ENCODE measurements at places on chromosomes 2 and 18.

- no peak for DNase-seq
- H3K4me1 ChIP-seq: peaks cover 8% of the 10 kb centered on the region
- no peak overlapping the region for H3K4me3 ChIP-seq
- H3K36me3 ChIP-seq: peaks cover 26% of the 10 kb centered on the region
- H3K27ac ChIP-seq: no peak overlapping the region
Observed at GRCh38 chr2:72813841-72814240, 12.0 kb downstream of the EXOC6B start.

DNA sequence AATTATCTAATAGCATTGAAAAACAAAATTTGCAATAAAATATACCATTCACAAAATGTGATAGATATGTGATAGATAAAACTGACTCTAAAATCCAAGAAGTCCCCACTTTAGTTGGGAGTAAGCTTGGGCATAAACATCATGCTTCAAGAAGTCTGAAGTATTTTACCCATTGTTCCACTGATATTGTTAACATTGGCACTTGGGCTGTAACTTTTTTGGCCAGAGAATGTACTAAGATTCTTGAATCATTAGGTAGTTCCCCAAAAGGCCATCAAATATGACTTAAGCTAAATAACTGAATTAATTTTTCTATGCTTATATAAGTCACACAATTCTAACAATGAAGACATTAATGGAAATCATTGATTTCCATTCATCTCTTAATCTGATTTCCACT, 413.6 kb downstream of the CDH2 start:
- no peak overlapping the region for H3K4me3 ChIP-seq
- no peaks in the 10 kb centered on the region for H3K4me1 ChIP-seq
- DNase-seq: no peak
- H3K27me3 ChIP-seq: no peaks in the 10 kb centered on the region

GRCh38 chr2:180219491-180219890, 212.4 kb upstream of the CWC22 start:
- H3K4me3 ChIP-seq: no peak overlapping the region
- no peak overlapping the region for H3K27ac ChIP-seq
- H3K27me3 ChIP-seq: no peaks in the 10 kb centered on the region
- H3K36me3 ChIP-seq: no peaks in the 10 kb centered on the region

DNA sequence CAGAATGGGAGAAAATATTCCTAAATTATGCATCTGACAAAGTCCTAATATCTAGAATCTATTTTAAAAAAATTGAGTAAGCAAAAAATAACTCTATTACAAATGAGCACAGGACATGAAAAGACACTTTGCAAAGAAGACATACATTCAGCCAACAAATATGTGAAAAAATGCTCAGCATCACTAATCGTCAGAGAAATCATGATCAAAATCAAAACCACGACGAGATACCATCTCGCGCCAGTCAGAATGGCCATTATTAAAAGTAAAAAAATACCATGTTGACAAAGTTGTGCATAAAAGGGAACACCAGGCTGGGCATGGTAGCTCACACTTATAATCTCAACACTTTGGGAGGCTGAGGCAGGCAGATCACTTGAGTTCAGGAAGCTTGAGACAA, 63.5 kb downstream of the EVA1A start:
- no peaks in the 10 kb centered on the region for H3K27me3 ChIP-seq
- peaks cover 10% of the 10 kb centered on the region for H3K4me1 ChIP-seq
- no peak overlapping the region for H3K27ac ChIP-seq
- peaks cover 1% of the 10 kb centered on the region for H3K36me3 ChIP-seq
- H3K4me3 ChIP-seq: no peak overlapping the region

DNA sequence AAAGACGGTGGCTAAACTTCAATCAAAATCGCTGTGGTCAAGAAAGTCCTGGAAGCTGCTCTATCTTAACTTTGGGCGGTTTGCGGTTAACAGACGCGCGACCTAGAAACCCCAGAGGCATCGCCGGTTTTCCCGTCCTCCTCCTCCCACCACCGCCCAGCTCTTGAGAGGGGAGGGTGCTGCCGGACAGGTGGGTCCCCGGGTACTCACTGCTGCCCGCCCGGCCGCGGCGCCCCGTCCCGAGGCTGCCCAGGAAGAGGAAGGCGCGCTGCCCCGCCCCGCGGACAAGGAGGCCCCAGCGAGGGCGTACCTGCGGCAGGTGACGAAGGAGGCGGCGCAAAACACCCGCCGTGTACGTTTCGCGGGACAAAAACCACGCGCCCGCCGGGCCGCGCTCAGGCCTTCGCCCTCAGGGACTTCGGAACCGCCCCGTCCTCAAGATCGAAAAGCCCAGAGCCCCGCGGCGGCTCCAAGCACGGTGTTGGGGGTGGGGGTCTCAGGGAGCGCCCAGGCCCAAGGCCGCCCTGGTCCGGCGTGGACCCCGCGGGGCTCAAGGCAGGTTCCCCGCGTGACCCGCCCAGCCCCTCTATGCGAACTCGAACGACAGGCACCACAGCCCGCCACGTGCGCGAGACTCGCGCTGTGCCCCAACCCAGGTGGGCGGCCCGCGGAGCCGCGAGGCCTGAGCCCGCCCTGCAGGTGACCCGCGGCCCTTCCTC, at the start of gene SH3YL1:
Gene SH3YL1 (minus strand): TSS at position 259 of the 719 bp plus-strand sequence. CDS start 48 bp downstream, at position 211.
- DNase-seq: peak; percentile 58
- peaks cover 41% of the 10 kb centered on the region for H3K4me1 ChIP-seq
- peak within 1 kb of the TSS; percentile 94 for H3K4me3 ChIP-seq
- H3K27me3 ChIP-seq: no peaks in the 10 kb centered on the region

- no peak overlapping the region for H3K27ac ChIP-seq
- no peaks in the 10 kb centered on the region for H3K27me3 ChIP-seq
- H3K4me3 ChIP-seq: no peak overlapping the region
- no peak for DNase-seq
- peaks cover 4% of the 10 kb centered on the region for H3K36me3 ChIP-seq
Observed at GRCh38 chr2:196827356-196827755, 18.2 kb upstream of the C2orf66 start.

GRCh38 chr2:61257446-61257845, 95.5 kb downstream of the C2orf74 start:
- no peak for DNase-seq
- peaks cover 32% of the 10 kb centered on the region for H3K36me3 ChIP-seq
- H3K4me1 ChIP-seq: no peaks in the 10 kb centered on the region
- H3K27me3 ChIP-seq: no peaks in the 10 kb centered on the region
- peak overlapping the region; percentile 85 for H3K27ac ChIP-seq

DNA sequence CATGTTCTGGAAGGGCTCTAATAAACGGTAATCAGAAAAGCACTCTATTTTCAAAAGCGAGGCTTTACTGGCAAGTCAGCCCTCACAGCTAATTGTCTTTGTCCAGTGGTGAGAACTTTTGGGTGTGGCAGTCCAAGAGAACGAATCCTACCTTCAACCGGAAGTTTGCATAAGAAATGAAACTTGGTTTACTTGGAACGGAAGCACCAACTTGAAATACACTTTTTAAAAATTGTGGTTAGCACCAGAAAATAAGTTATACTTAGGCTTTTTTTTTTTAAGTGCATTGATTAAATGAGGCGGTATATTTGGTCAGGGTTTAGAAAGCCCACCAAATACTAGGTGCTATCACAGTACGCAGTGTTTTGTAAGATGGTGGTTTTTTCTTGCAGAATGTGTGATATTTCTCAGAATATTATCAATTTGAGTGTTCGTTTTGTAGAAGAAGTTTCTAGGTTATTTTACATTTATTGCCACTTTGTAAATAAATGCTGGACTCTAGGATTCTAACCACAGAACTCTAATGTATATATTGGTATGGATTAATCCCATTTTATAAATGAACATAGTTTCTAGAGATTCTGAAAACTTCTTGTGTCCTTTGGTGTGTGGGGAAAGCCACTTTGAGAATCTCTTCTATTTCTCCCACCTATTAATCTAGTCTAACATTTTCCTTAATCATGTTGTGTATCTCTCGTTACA, 1.2 kb downstream of the MYL12A start:
- peaks cover 28% of the 10 kb centered on the region for H3K4me1 ChIP-seq
- H3K27me3 ChIP-seq: no peaks in the 10 kb centered on the region
- peak overlapping the region; percentile 99 for H3K27ac ChIP-seq
- DNase-seq: no peak
- H3K4me3 ChIP-seq: peak overlapping the region; percentile 97

GRCh38 chr18:3044931-3045698, 32.2 kb upstream of the LPIN2 start:
- H3K27me3 ChIP-seq: no peaks in the 10 kb centered on the region
- H3K27ac ChIP-seq: peak overlapping the region; percentile 73
- H3K36me3 ChIP-seq: no peaks in the 10 kb centered on the region
- H3K4me3 ChIP-seq: no peak overlapping the region

- H3K36me3 ChIP-seq: peaks cover 1% of the 10 kb centered on the region
- H3K4me1 ChIP-seq: no peaks in the 10 kb centered on the region
- H3K4me3 ChIP-seq: no peak overlapping the region
- H3K27ac ChIP-seq: no peak overlapping the region
Observed at GRCh38 chr2:223262946-223263345, 211.0 kb downstream of the KCNE4 start.

DNA sequence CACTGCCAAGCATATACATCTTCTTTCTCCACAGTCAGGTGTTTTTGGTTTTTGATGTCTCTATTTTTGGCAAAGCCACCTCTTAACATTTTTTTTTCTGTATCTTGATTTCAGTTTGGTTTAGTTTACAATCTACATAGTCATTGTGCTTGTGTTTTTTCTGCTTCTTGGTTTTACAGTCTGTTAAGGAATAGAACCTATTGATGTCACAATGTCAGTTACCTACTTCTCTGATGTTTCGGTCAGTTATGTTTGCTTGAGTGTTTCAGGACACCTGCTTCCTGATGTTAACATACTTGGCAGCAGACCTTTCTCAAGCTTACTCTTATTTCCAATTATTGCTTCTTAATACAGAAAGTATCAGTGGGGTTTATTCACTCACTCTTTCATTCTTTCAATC, 253.3 kb downstream of the SPAG16 start:
- no peak for DNase-seq
- H3K4me3 ChIP-seq: no peak overlapping the region
- peaks cover 13% of the 10 kb centered on the region for H3K4me1 ChIP-seq
- no peaks in the 10 kb centered on the region for H3K27me3 ChIP-seq
- peak overlapping the region; percentile 25 for H3K27ac ChIP-seq
- peaks cover 2% of the 10 kb centered on the region for H3K36me3 ChIP-seq

Data from progenitor cell of endocrine pancreas (in vitro differentiated cells).